ENCODE measurements at places on chromosomes 4 and X.
A peak's percentile ranks its signal among the peaks of the same experiment; 100 is the strongest.

GRCh38 chr4:16687011-16687410 lies 211.4 kb downstream of the LDB2 start:
- no peak for DNase-seq

DNA sequence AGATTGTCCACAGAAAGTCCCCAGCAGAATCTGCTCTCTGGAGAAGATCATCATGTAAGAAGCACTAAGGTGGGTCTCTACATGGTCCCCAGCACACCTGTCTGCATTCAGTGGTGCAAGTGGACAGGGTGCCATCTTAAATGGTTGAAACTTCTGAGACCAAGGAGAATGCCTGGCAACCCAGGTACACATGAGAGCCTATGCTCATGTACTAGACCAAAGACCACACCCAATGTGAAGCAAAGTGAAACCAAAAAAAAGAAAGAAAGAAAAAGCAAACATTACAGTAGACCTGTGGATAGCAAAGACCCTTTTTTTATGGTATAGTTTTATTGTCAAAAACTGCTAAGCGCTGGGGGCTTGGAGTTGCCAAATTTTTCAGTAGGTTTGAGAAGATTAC lies 15.0 kb downstream of the CD40LG start:
- DNase-seq = no peak

DNA sequence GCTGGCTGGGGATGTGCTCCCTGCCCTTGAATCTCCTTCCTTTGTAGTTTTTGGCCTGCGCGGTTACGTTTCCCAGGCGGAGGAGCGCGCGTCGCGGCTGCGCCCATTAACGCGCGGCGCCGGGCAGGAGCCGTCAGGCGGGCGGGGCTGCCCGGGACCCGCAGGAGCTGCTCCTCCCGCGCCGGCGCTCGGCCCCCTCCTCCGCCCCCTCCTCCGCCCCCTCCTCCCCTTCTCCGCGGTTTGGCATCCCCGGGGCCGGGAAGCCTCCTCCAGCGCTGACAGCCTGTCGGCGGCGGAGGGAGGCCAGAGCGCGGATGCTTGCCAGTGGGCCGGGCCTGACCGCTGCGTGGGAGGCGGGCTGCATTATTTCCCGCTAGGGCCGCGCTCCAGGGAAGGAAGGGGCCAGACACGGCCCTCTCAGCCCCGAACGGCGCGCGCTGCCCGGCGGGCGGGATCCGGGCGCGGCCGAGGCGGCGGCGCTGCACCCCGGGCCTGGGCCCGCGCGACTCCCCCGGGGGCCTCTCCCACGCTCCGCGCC lies at the start of gene DCLK2:
TSS of gene DCLK2 (plus strand) at position 405 of the 538 bp plus-strand sequence. CDS start 583 bp downstream, outside the sequence.
- DNase-seq = peak; percentile 85

- DNase-seq = peak; percentile 28
These were observed 33.8 kb downstream of the LONRF3 start for GRCh38 chrX:119008110-119008744.

GRCh38 chr4:13990596-13991589 lies 363.4 kb upstream of the BOD1L1 start:
- DNase-seq = no peak

DNA sequence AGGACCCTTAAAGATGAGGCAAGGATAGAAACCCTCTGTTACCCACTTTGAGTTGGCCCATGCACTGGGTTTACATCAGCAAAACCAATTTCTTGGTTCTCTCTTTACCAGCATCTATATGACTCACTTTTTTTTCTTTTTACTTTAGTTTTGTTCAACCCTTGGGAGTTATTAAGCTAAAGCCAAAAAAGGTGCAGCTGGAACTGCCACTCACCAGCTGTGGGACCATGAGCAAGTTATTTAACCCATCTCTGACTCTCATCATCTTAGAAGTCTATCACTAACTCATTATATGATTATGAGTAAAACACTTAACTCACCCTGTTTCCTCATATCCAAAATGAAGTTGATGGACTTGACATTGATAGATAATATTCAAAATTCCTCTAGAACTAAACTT lies 53.4 kb downstream of the GABRB1 start:
- DNase-seq = no peak

DNA sequence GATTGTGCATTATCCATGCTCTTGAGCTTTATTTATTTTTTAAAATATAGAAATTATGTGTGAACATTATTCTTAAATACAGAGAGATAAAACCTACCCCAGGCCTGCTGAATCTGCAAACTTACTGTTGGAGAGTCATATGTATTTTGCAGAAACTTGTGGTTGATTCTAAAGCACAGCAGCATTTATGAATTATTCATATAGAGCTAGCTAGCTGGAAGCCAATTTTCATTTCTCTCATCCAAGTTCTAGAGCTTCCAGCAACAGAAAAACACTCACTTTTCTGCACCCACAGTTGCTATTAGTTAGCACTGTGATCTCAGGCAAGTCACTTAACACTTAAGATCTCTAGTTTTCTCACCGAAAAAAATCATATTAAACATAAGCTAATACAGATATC lies 479.5 kb upstream of the FAM47C start:
- no peak for DNase-seq

DNA sequence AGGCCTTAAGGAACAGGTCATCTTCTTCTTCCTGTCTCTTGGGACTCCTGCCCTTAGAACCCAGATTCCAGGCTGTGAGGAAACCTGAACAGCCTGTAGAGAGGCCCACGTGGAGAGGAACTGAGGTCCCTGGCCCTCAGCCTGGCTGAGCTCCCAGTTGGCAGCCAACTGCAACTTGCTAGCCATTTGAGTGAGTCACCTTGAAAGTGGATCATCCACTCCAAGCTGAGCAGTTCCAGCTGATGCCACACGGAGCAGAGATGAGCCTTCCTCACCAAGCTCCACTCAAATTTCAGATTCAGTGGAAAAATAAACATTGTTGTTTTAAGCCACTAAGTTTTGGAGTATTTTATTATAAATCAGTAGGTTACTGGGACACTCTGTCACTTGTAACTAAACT lies 392.5 kb downstream of the BCOR start:
- DNase-seq = no peak

DNA sequence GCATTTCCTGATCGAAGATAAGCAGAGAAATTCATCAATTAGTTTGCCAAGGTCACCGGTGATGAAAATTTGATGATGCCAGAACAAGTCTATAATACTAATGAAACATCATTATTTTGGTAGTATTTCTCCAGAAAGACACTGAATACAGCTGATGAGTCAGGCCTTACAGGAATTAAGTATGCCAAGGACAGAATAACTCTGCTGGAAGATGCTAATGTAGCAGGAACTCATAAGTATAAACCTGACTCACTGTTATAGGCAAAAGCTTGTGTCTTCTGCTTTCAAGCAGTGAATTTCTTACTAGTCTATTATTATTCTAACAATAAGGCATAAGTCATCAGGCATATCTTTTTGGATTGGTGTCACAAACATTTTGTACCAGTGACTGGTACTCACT lies 1825.1 kb upstream of the IGFBP7 start:
- DNase-seq = no peak

DNA sequence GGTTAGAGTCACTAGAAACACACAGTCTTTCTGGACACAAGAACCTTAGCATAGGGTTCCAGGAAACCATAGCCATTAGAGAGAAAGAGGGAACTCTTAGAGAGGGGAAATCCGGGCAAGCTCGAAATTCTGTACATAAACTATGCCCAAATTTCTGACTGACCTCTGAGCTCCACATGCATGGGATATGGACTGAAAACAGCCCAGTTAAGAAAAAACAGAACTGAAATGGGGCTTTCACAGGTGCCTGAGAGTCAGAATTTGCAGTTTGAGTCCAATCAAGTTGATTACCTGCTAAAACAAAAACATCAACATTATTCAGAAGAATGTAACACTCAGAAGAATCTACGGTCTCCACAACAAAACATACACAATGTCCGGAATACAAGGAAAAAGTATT lies 13.1 kb downstream of the DCHS2 start:
- no peak for DNase-seq

DNA sequence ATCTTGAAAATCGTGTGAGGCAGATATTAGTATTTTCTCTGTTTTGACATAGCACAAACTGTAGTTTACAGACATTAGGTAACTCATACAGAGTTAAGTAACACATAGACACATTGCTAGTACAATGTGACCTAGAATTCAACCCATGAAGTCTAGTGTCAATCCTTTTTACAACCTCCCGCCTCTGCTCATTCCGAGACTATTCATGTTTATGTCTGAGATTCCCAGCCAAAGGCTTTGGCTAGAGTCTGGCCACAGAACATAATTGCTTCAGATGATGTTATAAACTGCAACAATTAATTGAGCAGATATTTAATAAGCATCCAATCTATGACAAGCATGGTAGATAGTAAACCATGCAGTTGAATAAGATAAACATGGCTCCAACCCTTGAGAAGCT lies 841.0 kb downstream of the STIM2 start:
- no peak for DNase-seq

DNA sequence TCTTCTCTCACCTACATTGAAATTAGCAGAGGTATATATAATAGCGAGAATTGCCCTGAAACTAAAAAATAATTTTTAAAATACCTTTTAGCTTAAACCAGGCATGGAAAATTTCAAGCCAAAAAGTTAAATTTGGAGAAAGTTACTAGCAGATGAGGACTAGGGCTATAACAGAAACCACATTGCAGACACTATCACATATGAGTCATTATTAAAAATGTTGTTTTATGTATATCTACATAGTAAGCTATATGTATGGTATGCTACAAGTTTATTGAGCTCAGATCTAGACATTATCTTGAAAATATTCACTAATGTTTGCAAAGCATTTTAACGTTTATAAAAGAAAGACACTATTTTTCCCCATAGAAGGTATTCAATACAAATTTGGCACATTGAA lies 147.8 kb downstream of the PAPSS1 start:
- no peak for DNase-seq

GRCh38 chr4:171622729-171623128 lies 190.5 kb upstream of the GALNTL6 start:
- DNase-seq = no peak

- no peak for DNase-seq
These were observed 2183.9 kb upstream of the TENM3 start for GRCh38 chr4:180059216-180059881.

GRCh38 chrX:128458888-128459287 lies 406.7 kb upstream of the ACTRT1 start:
- no peak for DNase-seq

- peak; percentile 28 for DNase-seq
These were observed 2.8 kb upstream of the CPLX1 start for GRCh38 chr4:828641-829271.

- DNase-seq = no peak
These were observed 53.2 kb downstream of the ADGRA3 start for GRCh38 chr4:22462688-22463087.

GRCh38 chr4:174277433-174277832 lies 6.0 kb downstream of the FBXO8 start:
- no peak for DNase-seq

All from NCI-H526 (cell line).